ENCODE measurements at places on chromosomes 1 and 21.

DNA sequence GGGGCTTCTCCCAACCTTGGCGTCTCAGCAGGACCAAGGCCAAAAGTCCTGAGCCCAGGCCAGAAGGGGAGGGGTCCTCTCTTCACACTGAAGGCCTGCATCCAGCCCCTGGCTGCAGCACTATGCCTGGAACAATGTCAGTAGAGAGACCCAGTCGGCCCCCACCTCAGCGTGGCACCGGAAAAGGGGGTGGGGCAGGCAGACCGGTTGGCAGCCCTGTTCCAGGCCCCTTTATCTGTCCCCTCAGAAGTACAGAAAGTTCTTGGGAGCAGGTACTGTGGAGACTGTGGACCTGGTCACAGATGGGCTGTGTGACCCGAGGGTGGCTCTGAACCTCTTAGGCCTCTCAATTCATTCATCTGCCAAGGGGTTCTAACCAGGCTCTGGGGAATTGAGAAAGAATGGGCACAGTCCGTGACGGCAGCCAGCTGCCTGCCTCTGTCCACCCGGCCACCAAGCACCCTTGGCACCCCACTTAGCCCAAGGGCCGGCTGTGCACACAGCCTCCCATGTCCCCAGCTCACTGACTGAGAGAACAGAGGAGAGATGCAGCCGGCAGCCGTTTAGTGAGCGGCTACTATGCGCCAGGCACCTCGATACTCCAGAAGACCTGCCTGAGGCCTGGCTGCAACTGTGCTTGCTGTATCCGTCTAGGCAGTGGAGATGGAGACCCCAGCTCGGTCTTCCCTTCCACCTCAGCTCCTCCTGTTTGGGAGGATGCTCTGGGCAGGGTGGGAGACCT is 23.9 kb downstream of the RUNX3 start:
- DNase-seq, result no peak

DNA sequence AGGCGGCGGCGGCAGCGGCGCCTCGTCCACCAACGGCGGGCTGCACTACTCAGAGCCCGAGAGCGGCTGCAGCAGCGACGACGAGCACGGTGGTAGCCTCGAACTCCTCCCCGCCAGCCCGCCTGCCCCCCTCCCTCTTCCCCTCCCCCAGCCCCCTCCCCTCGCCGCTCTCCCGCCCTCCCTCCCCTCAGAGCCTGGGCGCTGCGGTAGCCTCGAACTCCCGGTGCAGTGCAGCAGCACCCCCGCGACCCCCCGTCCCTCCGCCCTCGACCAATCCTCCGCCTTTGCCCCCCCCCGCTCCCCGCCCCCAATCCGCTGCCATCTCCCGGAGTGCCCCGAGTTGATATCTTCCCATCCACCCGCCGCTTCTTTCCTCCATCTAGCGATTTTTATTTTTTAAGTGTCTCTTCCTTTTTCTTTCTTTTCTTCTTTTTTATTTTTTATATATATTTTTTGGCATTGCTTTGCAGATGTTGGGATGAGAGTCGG is 516 bp downstream of the RCOR3 start:
- no peak for DNase-seq

DNA sequence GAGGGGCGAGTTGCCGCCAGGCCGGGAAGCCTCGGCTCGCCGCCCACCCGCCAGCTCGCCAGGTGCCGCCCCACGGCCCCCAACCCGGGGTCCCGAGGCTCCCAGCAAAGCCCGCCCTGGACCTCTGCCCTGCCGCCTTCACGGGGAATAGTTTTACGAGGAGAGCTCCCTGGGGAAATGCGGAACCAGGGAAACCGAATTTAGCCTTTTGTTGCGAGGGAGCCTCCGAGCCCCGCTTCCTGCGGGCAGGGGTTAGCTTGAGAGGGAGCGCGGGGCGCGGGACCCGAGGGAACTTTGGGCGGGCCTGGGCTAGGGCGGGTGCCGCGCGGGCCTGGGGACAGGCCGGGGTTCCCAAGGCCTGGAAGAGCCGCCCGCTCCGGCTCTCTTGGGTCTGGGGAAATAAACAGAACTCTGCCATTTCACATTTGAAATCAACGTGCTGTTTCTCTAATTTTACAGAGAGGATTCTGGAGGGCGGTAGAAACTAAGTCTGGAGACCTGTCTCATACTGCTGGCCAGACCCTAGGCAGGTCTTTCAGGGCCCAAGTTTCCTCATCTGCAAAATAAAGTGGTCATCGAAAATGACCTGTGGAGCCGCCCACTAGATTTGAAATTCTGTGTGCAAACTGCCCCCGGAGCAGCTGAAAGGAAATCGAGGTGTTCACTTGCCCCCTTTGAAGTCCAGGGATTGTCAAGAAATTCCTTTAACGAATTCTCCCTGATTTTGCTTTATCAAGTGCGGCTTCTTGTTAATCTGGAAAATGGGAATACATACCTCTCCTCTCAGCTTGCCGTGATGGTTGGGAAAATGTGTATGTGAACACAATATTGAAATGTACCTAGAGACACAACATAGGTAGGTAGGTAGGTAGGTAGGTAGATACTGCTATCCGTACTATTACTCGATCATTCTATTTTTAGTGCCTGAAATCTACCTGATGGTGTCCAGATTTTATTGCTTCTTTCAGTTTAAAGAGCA is 749 bp upstream of the GLUL start:
- DNase-seq, result peak; percentile 35

GRCh38 chr1:182087304-182087703 is 25.8 kb upstream of the ZNF648 start:
- no peak for DNase-seq

GRCh38 chr1:11285883-11286734 is 13.1 kb downstream of the UBIAD1 start:
- no peak for DNase-seq

DNA sequence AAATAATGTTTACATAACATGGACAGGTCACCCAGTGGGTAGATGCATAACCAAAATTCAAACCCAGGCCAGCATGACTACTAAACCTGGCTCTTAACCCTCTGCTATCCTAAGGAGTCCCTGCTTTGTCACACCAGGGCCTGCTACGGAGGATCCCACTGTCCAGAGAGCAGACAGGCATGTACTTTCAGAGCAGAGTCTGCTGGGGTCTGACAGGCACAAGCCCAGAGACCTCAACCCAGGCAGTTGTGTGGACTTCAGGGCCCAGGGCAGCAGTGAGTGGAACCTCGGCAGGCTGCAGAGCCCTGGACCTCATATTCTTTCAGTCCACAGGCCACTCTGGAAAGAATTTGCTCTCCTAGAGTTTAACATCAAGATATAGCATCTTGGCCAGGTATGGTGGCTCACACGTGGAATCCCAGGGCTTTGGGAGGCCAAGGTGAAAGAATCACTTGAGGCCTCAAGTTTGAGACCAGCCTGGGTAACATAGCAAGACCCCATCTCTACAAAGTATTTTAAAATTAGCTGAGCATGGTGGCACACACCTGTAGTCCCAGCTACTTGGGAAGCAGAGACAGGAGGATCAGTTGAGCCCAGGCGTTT is 16.1 kb upstream of the S100A7 start:
- no peak for DNase-seq

DNA sequence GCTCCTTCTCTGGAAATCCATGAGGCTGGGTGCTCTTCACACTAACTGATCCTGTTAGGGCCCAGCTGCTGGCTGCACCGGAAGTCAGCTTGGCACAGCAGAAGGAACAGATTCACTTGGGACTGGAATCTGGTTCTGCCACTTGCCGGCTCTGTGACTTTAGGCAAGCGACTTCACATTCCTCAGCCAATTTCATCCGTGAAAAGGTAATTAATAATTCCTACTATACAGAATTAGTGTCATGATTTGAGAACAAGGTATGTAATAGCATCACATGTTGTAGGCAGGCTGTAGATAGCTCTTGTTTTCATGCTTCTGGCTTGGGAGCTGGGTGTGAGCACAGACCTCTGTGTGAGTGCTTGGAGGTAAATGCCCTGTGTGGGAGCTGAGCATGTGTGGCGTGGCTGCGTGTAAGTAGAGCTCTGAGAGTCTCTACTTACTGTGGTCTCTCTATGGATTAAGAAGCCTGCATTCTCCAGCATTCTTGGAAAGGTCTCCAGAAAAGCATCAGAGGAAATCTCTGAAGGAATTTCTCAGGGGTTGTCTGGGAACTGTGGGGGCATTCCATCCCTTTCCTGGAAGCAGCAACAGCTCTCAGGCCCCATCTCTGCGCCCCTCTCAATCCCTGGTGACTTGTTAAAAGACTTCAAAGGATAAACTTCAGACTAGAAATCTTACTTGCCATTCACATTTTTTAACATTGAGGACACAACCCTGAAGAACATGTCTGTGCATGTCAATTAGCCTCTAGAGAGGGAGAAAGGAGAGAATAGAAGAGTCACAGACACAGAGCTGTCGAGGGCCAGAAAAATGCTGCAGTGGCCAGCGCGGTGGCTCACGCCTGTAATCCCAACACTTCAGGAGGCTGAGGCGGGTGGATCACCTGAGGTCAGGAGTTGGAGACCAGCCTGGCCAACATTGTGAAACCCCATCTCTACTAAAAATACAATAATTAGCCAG is 47.7 kb upstream of the PPM1J start:
- DNase-seq, result no peak

GRCh38 chr1:36479505-36480051 is 3.1 kb downstream of the CSF3R start:
- no peak for DNase-seq

- no peak for DNase-seq
Measured at GRCh38 chr1:235358899-235359298, 8.3 kb upstream of the TBCE start.

GRCh38 chr21:45983981-45984551 is 2.5 kb downstream of the COL6A1 start:
- no peak for DNase-seq

DNA sequence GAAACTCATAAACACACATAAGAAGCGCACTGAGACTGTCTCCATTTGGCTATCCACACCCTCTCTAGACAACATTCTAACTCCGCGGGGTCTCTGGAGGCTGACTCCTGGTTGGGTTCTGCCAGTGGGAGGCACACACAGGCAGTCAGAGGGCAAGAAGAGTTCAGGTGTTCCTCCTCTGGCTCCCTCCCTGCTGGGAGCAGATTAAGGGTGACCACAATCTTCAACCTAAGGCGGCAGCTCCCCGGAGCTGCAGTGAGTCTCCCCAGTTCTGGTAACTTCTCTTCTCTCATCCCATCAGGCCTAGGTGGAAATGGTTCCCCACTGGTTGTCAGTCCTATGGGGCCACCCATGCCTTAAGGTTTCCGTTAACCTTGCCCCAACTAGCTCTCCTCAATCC is 7.4 kb upstream of the TENT5C start:
- no peak for DNase-seq

DNA sequence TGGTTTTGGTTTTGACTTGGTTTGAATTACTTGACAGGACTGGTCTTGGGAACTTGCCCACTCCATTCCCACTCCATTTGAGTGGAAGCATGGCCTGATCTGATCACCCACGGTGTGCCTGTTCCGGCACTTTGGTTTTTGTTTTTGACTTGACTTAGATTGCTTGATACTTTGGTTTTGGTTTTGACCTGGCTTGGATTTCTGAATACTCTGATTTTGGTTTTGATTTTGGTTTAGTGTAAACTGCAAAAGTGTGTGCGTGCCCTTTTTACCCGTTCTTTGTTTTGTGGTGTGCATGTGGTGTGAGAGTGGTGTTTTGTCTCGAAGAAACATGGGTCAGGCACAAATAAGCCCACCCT is 50.0 kb downstream of the ADCY10 start:
- DNase-seq, result no peak

- DNase-seq, result no peak
Measured at GRCh38 chr21:37193676-37194075, 73.5 kb downstream of the VPS26C start.

DNA sequence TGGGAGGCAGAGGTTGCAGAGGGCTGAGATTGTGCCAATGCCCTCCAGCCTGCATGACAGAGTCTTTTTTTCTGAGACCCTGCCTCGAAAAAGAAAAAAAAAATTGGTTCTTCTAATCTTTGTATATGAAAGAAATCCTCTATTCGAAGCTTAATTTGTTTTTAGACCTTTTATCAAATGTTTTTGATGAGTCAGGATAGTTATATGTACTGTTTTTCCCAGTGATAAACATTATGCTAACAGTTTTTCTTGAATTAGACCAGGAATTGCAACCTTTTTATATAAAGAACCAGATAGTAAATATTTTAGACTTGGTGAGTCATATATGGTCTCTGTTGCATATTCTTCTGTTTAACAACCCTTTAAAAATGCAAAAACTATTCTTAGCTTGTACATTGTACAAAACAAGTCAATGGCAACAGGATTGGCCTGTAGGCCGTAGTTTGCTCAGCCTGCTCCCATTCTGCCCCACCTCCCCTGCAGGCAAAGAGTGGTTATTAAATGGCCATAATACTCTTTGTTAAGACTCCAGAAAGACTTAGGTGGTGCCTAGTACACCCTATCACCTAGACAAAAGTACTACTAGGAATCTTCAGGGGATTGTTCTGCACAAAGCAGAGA is 45.2 kb downstream of the LYST start:
- no peak for DNase-seq

GRCh38 chr1:211942583-211942982 is 92.8 kb downstream of the INTS7 start:
- DNase-seq, result no peak

DNA sequence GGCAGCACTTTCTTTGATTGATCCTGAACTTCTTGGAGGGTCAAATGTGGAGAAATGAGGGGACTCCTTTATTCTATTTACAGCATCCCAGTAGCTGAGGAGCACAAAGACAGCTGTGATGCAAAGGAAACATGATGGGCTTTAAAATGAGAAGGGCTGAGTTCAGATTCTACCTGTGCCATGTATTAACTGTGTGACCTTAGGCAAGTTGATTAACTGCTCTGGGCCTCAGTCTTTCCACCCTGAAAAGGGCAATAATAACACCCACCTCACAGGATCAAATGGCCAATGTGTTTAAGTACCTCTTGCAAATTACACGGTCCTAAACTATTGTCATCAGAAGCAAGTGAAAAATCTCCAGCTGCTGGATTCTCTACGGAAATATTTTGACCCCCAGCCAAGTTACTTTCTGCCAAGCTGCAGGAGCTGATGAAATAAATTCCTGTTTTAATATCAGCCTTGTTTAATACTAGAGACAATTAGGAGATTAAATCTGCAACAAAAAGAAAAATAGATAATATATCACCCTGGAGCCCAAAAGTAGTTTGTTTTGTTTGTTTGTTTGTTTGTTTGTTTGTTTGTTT is 15.7 kb downstream of the TMEM81 start:
- DNase-seq, result no peak

DNA sequence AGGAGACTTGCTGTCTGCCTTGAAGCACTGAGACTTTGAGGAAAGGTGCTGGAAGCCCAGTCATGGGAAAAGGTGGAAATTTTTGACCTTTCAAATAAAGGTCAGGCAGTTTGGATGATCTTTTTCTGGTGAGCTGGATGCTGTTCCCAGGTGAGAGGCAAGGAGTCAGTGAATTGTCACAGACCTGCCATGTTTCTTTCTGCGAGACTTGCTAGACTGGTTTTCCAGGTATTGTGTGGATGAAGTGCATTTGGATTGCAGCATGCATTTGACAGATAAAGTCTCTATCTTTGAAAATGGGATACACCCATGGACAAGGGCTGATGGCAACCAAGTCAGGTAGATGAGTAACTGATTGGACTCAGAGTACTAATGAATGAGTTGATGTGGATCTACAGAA is 65.7 kb upstream of the NHLH2 start:
- no peak for DNase-seq

- DNase-seq, result no peak
Measured at GRCh38 chr1:121525355-121525754, 340.6 kb downstream of the SRGAP2C start.
